Coronary artery (tissue), 2 donors: ENCODE measurements at places on chromosomes 1 and 21.

DNA sequence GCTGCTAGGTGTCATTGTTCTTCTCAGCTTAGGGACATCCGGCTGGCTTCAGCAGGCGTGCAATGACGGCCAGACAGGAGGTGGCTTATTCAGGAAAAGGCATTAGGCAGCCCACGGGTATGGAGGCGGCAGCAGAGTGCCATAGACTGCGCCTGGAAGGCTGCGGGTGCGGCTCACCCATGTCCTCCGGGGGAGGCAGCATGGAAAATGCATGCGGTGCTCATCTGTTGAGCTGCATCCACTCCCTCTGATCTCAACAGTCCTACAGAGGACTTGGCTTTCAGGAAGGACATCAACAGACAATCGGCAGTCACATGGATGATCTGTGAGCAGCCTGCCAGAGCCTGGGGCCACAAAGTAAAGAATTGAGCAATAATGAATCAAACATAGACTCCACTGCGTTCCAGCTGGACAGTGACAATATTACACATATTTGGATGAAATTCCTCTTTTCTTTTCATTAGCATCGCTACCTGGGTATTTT is 42.9 kb downstream of the UMODL1 start:
- DNase-seq: no peak

DNA sequence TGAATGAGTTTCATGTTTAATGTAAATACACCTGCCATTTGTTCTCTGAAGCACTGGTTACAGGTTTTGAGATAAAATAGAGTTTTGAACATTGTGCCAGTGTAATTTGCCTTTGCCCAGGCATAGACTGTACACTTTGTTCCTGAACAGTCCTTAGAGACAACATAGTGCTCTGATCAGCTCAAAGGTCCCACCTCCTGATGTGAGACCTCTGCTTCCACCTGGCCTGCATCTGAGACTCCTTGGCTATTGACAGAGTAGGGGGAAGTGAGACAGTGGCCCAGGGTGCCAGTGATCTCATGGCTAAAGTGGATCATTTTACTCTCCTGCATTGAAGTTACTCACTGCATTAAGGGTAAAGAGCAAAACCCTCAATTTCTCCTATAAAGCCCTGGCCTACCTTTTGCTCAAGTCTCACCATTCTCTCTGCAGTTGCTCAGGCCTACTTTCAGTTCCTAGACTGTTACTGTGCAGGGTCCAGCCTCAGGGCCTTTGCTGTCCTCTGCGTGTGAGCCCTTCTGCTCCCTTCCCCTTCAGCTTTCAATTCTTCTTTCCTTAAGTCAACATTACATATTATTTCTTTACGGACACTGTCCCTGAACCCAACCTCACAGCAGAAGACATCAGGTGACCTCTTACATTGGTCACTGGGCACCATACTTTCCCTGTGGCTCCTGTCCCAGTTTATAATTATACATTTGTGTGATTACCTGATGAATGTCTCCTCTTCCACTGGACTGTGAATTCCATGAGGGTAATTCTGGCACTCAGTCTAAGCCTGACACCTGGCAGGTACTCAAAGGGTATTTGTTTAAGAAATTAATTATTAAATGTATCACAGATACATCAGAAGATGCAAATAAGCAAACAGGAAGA is 142.9 kb downstream of the ROR1 start:
- DNase-seq: no peak

- DNase-seq: no peak
Measured at GRCh38 chr1:156075162-156075561, 7.1 kb downstream of the MEX3A start.

GRCh38 chr1:46809904-46810303 is 11.1 kb downstream of the CYP4B1 start:
- no peak for DNase-seq

- DNase-seq: no peak
Measured at GRCh38 chr1:163824006-163824405, 502.3 kb downstream of the NUF2 start.

DNA sequence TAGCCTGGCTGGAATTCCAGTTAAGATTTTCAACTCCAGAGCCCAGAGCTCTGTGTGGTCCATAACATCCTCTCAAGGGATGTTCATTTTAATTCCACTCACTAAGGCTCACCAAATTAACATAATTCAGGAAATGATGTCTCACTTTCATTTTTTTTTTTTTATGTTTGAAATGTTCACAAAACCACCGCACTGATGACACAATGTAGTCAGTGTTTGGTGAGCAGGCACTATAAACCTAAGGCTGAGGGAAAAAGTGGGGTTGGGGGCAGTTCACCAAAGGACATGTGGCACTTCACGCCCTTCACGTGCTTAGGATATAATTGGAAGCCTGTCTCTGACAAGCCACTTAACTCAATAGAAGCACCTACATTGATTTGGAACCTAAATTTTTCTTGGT is 177.3 kb upstream of the CAMK1G start:
- DNase-seq: peak; percentile 4

- no peak for DNase-seq
Measured at GRCh38 chr1:198157847-198158725, 1.3 kb downstream of the NEK7 start.

DNA sequence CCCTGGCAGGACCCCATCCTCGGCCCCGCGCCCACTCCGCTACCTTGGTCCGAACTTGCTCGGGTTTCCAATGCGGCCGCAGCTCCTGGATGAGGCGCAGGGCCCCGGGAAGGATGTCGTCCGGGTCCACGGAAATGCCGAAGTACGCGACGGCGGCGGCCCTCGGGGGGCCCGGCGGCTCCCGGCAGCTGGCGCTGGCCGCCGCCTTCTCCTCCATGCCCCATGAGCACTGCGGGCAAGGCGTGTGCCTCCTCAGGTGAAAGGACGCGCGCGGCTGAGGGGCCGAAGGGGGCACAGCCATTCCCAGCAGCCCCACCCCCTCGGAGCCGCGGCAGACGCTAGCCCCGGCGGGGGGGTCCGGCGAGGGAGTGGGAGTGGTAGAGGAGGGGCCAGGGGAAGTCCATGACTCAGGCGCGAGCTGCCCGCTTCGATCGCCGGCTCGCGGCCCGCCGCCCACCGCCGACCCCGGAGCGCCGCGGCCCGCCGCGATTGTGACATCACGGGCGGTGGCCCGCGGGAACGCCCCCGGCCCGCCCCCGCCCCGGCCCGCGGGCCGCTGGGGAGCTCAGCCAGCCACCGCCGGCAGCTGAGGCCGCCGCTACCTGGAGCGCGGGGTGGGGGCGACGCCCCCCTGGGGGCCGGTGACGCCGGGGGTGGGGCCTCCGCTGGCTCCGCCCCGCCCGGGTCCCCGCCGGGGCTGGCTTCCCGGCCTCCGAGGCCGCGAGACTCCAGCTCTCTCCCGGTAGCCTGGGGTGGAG is at the start of gene ETNK2:
Gene ETNK2, minus strand, starts transcription at position 493 of the 758 bp plus-strand sequence. Its CDS starts 192 bp downstream, at position 301.
- peak; percentile 85 for DNase-seq

GRCh38 chr1:227769936-227770494 is 34.8 kb downstream of the SNAP47 start:
- no peak for DNase-seq

GRCh38 chr1:248703674-248704073 is 1.1 kb upstream of the OR14I1 start:
- no peak for DNase-seq

GRCh38 chr1:6385488-6386191 is 7.9 kb downstream of the ACOT7 start:
- DNase-seq: no peak

DNA sequence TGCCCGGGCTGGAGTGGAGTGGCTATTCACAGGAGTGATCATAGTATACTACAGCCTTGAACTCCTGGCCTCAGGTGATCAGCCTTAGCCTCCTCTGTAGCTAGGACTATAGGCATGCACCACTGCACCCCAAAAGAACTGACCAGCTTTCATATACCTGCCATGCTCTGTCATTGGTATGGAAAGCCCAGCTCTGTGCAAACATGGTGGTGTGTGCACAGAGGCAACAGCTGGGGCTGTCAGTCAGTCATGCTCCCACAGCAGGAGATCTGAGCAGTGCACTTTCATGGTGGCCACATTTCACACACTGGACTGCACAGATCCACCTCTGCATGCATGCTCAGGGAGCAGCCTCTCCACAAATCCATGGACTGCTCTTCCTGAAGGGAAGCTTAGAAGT is 8.8 kb upstream of the JAK1 start:
- no peak for DNase-seq
